T-helper 1 cell (primary cell): ENCODE measurements at places on chromosomes 1 and 21.

GRCh38 chr1:42777852-42778251, 6.9 kb upstream of the TMEM269 start:
- peak; percentile 17 for DNase-seq

- no peak for DNase-seq
These were observed 320.3 kb upstream of the C1orf174 start for GRCh38 chr1:4220362-4220761.

- DNase-seq = no peak
These were observed 50.3 kb downstream of the HIVEP3 start for GRCh38 chr1:41868241-41868998.

- DNase-seq = no peak
These were observed 2.4 kb downstream of the ACTN2 start for GRCh38 chr1:236688705-236689104.

DNA sequence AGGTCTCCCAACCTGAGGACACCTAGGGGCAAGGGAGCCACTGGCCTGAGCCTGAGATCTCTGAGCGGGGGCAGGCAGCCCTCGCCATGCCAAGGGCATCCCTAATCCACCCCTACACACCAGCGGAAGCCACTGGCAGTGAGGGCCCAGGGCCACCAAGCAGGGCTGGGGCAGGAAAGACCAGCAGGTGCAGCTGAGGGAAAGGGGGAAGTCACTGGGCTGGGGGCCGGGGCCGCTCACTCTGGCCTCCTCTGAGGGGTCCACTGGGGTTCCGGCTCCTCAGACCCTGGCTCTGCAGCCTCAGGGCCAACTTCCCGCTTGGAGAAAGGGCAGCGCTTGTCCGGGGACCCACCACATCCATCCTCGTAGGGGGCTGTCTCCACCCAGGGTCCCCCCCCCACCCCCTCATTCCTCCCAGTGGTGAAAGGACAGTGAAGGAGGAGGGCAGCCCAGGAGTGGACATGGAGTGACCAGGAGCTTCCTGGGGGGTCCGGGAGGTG, 42.5 kb upstream of the ACTRT2 start:
- DNase-seq = no peak

DNA sequence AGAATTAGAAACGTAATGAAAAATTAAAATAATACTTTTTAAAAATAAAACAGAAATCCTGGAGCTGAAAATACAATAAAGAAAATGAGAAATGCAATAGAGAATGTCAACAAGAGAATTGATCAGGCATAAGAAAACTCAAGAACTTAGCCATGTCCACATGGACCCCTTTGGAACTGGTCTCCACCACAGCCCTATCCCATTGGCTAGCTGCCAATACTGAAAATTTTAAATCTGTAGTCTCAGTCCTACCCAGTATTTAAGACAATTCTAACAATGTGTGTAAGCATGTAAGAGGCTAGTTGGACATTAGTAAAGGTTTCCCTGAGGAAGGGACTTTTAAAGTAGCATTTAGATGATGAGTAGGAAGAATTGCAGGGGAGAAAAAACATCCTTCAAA, 25.8 kb upstream of the RRP15 start:
- no peak for DNase-seq

- DNase-seq = no peak
These were observed 54.4 kb downstream of the NAV1 start for GRCh38 chr1:201593200-201593921.

DNA sequence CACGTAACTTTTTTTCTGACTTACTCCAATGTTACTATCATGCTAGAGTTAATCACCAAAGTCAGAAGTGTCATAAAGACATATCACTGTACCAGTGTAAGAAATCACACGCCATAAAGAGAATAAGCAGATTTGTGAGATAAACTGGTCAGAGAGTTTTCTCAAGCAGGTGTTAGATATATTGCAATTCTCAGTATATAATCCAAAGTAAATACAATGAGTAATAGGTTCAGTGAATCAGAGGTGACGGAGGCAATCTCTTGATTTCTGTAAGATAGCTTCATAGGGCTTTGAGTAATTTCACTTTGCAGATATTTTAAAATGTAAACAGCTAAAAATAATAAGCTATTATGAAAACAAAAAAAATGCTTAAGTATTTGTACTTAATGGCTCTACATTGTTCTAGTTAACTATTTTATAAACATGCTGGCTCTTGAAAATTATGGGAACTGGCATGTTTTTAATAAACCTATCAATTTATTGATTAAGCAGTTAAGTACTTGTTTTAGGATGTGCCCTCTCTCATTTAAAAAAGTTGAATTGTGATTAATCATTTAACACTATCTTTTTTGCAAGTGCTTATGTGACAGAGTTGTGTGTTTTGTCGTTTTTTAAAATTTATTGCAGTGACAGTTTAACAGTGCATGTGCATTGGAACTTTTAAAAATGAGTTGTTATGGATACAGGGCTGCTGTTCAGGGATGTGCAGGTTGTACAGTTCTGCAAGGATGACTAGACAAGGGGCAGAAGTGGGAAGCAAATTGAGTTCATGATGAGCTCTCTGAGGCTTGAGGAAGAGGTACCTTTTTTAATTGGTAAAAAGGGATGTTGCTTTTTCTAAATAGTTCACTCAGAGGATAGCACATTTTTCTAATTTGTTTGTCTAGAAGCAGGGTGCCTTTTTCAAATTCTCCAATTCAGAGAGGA, 119.1 kb downstream of the USP25 start:
- DNase-seq = no peak
